ENCODE measurements at places on chromosomes 2 and 18.
A peak's percentile ranks its signal among the peaks of the same experiment; 100 is the strongest.

GRCh38 chr2:240963868-240964703, 34.3 kb upstream of the SNED1 start:
- ATAC-seq = no peak

DNA sequence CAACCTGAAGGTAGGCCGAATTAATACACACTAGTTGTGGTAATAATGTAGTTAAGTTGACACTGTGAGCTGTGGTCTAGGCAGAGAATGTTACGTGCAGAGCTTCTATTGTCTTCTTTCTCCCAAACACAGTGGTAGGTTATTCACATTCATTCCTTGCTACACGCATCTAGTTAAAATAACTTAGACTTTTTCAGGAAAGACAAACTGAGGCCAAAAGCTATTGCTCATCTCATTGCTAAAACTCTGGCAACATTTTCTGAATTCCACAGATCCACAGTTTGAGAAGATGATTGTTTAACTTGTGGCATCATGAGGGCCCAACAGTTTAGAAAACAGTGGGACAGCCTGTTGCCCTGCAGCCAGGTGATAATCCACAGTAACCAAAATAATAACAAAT, 850.4 kb upstream of the FSHR start:
- ATAC-seq = no peak

DNA sequence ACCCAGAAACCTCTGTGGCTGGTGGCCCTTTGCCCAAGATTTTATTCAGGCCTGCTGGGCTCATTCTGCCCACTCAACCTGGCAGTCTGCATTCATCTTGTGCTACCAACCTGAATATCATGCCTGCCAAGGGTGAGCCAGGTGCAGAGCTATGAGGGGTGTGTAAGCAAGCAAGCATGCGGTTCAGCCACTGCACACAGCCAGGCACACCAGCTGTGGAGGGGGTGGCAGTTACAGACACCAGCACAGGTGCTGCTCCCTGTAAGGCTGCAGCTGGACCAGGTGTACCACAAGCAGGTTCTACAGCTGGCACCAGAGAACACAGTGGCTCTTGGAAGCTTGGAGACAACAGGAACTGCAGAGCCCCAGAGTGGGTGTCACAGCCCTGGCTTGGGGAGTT, 633.2 kb downstream of the FBXO15 start:
- ATAC-seq = peak; percentile 52

DNA sequence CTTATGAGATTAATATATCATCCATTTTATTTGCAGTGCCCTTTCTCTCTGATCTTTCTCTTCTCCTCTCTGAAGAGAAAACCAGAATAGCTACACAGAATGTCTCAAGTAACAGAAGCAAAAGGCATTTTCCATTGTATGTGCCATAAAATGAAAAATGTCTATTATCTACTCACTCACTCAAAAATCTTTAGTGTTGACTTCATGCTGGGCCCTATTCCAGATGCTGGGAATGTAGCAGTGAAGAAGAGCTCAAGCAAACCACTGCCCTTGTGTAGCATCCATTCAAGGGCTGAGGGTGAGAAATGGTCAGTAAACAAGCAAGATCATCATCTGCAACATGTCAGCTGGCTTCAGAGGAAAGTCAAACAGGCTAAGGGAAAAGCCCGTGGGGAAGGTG, 427.7 kb downstream of the METTL4 start:
- no peak for ATAC-seq

DNA sequence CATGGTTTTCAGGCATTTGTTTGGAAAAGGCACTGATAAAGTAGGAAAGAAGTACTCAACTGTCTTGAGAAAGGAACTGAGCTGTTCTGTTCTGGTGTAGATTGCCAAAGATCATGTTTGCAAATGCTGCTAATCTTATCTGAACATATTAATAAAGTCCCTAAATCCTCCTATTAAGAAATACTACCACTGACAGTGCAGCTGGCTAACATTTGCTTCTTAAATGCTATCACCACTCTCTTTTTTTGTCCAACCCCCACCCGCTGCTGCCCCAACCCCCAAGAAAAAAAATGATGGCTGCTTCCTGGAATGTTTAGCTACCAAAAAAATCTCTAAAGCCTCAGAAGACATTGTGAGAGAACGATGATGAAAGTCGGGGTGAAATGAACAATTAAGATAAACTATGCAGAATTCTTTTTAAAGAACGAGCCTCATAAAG, 130.7 kb downstream of the CCBE1 start:
- no peak for ATAC-seq

DNA sequence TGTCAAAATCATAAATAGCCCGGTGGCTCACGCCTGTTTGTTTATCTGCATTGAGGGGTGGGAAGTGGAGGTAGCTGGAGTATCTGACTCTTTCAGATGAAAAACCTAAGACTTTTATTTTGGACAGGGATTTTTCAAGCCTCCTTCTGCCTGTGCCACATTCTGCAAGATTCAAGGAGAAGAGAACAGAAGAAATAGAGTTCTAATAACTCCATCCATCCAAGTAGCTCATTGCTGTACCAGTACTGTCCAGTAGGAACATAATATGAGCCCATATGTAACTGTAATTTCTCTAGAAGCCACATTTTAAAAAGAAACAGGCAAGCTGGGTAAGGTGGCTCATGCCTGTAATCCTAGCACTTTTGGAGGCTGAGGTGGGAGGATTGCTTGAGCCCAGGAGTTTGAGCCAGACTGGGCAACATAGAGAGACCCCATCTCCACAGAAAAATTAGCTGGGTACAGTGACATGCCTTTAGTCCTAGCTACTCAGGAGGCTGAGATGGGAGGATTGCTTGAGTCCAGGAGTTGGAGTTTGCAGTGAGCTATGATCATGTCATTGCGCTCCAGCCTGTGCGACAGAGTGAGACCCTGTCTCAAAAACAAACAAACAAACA, 35.4 kb upstream of the NT5DC4 start:
- no peak for ATAC-seq

DNA sequence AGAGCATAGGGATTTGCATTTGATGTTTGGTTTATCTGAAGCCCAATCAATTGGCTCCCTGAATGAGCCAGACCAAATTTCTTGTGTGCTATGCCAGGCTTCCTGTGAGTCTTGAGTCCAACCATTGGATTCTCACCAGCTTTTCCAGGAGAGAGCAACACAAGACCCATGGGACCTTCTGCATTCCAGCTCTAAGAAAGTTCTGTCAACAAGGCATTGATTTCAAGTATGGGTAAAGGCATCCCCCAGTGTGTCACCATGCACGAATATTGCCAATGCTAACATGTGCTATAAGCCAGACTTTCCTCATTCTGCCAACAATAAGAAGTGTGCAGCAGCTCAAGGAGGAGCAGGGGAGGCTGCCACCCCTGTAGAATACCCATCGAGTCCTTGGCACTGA, 266.6 kb downstream of the ETAA1 start:
- ATAC-seq = no peak

- no peak for ATAC-seq
Observed at GRCh38 chr18:40102903-40103302, 1852.1 kb upstream of the PIK3C3 start.

DNA sequence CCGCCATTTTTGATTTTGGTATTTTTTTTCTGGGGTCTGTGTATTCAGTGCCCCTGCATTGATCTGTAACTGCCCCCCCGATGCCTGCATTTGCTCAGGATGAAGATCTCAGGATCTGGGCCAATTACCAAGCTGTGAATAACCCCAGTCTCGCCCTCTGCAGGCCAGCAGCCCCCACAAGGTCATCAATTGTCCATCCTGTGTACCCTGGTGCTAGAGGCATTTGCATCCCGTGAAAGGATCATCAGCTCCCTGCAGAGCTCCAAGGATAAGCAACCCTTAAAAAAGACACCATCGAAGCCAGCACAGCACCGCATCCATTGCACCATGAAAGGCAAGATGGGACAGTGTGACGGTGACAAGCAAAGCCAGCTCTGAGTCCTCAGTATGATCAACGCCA, 154.1 kb upstream of the KLHL29 start:
- ATAC-seq = no peak

- no peak for ATAC-seq
Observed at GRCh38 chr2:231187736-231188505, 10.5 kb upstream of the ARMC9 start.

All from esophagus mucosa (tissue), 1 donor.